ENCODE measurements at places on chromosomes 7 and 10.

DNA sequence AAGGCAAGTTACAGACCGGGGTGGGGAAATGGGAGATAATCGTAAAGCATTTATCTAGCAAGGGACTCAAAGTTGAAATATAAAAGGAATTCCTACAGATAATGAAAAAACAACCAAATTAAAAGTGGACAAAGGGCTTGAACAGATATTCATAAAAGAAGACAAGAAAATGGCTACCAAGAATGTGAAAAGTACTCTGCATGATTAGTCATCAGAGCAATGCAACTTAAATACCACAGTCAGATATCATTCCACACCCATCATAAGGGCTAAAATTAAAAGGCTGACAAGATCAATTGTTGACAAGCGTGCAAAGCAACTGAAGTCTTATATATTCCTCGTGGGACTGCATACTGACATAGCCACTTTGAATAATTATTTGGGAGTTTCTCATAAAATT is 124.6 kb upstream of the RSU1 start:
- DNase-seq = no peak

GRCh38 chr10:2836921-2837662 is 230.3 kb upstream of the PFKP start:
- no peak for DNase-seq

DNA sequence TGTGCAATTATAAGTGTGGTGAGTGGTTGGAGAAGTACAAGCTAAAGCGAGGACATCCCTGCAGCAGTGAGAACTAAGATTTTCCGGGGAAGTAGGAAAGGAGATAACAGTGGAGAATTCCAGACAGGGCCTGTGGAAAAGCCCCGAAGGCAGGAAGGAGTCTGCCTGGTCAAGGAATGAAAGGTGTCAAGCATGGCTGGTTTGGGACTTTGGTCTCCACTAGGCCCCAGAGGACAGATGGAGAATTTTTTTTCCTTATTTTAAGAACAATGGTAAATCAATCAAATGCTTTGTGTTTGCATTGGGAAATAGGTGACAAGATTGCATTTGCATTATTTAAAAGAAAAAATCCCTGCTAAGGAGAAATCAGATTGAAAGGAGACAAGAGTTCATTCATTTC is 3.2 kb upstream of the CEP55 start:
- no peak for DNase-seq

DNA sequence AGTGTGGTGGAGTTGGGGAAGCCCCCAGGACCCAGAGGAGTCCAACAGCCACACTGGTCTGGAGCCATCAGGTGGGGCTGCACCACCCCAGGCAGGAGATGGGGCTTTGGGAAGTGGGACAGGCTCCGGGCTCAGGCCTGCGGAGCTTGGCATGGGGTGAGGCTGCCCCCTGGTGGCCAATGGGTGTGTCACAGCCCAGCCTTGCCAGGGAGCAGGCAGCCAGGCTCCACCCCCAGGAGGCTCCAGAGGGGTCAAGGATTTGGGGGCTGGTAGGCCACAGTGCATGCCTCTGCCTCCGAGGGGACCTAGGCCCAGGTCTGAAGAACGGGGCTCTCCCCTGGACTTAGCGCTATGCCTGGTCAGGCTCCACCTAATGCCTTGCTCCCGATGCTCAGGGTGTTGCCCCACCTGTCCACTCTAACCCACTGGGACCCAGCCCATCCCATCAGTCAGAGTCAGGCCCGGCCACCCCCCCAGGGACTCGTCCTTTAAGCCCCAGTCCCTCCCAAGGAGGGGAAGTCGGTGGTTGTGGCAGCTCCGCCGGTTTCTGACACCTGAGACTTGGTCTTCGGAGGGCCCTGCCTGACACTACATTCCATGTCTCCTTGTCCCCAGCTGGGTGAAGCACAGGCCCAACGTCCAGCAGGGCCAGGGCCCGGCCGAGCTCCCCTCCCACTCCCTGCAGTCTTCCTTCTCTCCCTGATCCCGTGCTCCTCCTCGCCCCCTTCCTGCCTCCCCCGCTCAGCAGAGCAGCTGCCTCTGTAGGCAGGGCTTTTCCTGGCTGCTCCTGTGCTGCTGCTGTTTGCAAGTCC is 11.3 kb upstream of the SAMD8 start:
- peak; percentile 73 for DNase-seq

DNA sequence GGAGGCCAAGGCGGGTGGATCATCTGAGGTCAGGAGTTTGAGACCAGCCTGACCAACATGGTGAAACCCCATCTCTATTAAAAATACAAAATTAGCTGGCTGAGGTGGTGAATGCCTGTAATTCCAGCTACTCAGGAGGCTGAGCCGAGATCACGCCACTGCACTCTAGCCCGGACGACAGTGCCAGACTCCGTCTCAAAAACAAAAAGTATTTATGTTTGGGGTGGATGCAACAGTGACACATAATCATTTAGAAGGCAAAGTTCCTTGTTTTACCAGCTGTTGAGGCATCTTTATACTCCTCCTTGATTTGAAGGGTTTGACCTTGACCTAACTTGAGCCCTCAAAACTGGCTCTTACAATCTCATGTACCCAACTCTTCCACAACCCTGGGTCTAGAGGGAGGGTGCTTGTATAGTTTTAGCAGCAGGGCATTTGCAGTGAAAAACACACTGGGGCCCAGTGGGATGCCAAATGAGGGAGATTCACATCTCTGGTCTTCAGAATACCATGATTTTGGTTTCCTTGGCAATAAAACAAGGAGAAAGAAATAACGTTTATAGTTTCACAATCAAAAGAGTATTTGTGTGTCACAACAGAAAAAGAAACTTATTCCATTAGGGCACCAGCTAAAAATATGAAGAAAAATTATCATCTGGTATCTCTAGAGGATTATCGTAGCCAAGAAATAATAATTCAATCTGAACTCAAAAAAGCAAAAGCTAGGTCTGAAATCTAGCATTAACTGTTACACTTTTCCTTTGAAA is 14.2 kb upstream of the TMEM254 start:
- no peak for DNase-seq

DNA sequence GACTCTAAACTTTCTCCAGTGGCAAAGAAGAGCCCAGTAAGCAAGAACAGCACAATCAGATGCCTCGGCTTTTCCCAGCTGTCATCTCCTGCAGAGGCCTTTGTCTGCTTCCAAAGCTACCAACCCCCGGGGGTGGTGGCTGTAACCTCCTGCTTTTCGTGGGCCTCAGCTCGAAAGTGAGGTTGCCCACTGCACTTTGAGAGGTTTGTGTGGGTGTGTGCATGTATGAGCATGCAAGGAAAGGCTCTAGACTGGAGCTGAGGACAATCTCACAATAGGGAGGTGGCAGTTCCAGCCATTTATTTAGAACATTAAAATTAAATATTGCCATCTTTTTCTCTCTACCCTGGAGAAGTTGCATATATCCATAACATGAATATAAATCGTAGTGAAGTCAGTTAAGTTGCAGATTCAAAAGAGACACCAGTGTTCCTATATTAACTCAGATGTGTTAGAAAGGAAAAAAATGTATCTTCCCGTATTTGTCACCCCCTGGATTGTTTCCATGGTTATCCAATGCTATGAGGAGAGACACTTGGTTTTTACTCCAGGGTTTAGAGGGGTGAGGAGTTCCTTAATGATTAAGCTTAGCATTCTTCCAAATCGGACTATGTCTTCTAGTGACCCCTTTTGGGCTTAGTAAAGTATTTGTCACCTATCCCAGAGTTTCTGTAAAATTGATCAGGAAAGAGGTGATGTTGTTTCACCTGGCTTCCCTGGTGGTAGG is 781.1 kb downstream of the INHBA start:
- no peak for DNase-seq

DNA sequence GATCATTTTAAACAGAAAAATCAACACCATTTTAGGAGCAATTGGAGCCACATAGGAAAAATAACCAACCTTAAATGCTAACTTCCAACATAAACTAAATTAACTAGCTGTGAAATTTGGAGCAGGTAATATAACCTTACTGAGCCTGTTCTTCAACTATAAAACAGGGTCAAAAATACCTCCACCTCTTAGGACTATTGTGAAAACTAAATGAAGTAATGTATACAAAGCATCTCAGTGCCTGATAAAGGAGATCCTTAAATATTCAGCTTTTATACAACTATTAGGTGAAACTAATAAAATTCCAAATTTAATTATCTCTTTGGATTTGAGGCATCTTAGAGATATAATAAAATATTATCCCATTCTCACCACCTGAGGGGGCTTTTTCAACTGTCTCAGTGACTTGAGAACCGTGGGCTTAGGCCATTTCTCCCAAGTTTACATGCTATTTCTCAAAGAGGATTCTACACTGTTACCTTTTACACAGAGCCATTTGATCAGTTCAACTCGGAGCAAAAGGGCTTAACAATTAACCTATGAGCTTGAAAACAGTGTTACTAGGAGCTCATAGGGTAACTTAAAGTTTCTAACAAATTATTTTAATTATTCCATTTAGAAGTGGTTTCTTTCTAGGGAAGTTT is 165.0 kb upstream of the ASAH2 start:
- DNase-seq = no peak

DNA sequence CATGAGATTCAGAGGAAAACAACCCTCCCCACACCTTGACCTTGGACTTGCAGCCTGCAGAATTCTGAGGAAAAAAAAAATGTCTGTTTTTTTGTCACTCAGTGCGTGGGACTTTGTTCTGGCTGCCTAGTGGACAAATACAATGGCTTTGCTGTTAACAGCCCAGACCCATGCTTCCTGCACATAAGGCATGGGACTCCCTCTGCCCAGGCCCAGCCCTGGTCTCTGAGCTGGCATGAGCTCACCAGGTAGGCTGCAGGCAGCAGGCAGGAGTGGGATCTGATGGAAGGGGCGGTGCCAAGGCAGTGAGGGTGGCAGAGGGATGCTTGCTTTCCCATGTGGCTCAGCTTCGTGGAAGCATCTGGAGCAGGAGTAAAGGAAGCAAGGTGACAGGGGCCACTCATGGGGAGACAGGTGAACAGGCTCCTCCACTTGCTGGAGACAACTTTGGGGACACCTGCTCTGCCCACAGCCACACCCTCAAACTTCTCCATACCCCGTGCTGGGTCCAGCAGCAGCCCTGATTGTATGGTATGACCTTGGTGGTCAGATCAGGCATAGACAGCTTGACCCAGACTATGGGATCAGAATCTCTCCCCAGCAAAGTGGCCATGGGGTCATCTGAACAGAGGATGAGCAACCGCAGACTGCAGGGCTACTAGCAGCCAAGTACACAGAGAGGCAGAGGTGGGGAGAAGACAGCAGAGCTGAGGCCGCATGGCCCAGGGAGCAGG is 27.0 kb downstream of the ANXA8 start:
- DNase-seq = no peak

DNA sequence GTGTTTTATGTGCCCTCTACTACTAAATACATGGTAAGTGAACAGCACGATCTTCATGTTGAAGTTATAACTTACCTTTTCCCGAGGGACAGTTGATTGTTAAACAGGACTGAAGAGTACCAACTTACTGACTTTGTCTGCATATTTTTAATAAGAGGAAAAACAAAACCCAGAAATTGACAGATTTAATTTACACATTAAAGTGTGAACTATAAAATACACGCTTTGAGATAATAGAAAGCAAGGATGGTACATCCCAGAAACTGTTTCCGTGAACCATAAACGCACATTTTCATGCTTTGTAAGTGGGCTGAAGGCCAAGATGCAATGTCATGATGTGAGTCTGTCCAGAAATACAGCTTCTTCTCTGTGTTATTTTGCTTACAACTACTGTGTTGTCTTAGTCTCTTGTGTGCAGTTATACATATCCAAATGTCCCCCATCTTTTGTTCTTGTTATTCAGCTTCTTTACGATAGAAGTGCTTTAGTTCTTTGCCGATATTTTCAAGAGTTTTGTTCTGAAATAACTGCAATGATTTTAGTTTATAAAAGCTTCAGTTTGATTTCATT is 190.1 kb downstream of the MLLT10 start:
- no peak for DNase-seq

DNA sequence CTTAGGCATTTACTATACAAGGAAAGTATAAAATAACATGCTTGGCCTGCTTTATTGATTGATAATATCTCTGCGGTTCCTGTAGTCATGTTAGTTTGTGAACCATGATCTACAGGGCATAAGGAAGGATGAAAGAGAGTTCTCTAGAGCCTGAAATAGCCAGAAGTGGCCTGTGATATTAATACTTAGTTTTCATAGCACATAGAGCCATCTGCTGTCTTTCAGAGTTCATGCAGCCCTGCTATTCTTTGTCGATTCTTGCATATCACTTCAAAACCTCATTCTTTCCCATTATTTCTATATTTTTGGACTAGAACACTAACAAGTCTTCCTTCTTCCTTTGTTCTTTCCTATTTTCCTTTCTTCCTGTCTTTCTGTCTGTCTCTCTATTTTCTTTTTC is 26.4 kb upstream of the PRKG1 start:
- no peak for DNase-seq

DNA sequence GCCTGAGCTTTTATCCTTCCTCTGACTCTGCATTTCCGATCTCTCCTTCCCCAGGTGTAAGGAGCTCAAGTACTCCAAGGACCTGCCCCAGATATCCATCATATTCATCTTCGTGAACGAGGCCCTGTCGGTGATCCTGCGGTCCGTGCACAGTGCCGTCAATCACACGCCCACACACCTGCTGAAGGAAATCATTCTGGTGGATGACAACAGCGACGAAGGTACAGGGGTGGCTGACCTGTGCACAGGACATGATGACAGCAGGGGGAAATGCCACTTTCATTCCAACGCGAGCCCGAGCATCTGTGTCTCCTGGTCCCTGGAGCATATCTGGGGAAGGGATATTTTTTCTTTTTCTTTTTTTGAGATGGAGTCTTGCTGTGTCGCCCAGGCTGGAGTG is 256.2 kb downstream of the GALNT17 start:
- no peak for DNase-seq

- no peak for DNase-seq
Observed at GRCh38 chr10:112755446-112756234, 194.4 kb upstream of the TCF7L2 start.

DNA sequence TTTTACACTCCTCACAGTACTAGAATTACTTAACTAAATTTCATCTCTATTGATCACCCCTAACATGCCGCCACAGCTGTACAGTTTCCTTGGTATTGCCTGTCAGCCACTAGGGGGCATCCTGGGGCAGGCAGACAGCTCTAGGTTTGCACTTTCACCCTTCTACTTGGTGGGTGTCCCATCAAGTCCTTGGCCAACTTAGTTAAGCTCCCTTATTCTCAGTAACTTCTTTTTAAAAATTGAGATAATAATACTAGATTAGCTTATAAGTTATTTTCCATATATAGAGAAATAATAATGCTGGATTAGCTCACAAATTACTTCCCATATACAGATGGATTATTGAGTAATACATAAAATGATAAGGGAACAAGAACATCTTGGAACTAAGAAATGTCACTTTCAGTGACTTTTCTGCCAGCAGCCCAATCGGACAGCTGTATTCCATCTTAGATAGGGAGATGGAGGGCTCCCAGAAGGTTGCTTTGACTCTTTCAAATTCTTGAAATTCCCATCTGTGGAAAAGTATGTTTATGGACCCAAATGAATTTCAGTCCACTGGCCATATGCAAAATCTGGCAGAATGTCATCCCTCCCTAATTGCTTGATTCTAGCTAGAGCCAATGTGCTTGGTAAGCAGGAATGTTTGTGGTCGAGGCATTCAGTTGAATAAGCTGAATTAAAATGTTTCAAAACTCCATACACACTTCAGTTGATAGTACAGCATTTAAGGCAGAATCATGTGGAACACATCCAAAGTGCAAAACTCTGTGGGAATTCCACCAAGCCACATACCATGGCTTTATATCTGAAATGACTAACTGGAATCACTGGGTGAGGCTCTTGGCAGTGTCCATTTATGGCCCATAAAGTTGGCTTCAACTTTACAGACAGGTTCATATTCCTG is 309.7 kb downstream of the CSTF2T start:
- no peak for DNase-seq

Measured in activated T-helper 1 cell treated with anti-CD3 and anti-CD28 coated beads, Interleukin-2, amount 50 U/mL, for 16 hours (primary cell).